T-helper 9 cell (primary cell): ENCODE measurements at places on chromosomes 1 and 21.

GRCh38 chr1:115624859-115625258, 16.9 kb upstream of the VANGL1 start:
- no peak for DNase-seq

- DNase-seq = no peak
These were observed 28.1 kb downstream of the ADARB1 start for GRCh38 chr21:45102391-45102932.

DNA sequence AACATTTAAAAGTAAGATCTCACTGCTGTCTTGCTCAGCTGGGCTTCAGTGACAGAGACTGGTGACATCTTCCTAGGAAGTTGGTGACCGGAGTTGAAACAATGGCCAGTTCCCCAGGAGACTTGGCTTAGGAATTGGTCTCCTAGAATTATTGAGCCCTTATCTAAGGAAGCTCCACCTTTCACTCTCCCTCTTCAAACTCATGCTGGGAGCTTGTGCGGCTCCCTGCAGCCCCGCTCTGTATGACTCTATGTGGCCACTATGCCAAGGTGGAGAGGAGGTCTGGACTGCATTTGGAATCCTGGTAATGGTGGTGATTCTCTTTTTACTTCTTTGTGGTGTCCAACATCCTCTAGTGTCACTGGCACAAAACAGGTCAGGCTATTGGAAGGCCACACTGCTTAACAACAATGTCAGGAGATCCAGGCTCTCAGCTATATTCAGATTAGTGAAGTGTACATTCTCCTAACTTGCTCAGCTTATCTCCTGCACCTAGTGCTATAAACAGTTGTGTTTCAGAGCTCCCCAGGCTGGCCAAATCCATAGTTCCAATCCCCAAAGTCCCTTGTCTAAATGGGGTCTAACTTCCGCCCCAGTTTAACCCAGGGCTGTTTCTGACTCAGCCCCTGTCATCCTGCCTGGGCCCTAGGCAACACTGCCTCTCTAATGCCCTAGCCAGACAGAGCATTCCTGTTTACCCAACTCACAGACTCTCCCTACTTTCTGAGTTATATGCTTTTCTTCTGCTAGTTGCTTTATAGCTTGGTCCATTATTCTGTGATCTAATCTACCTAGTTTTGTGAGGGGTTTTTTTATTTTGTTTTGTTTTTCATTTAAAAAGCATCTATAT, 18.3 kb downstream of the ATP2B4 start:
- no peak for DNase-seq

DNA sequence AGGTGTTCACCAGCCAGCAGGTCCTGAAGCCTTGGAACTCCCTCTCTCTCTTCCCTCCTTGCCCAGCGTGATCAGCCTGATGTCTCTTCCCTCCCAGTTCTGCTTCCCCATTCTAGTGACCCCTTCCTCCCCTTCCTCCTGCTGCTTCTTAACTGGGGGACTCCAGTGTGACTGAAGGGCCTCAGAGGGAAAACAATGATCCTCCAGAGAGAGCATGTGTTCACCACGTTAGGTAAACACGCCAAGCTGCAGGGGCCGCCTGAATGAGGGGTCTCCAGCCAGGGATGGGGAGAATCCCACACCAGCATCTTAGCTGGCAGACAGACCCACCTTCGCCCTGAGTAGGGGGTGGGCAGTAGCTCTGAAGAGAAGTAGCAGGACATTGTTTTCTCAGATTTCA, 124.8 kb downstream of the TMEM53 start:
- DNase-seq = no peak

GRCh38 chr1:116334015-116334547, 39.0 kb upstream of the ATP1A1 start:
- no peak for DNase-seq

DNA sequence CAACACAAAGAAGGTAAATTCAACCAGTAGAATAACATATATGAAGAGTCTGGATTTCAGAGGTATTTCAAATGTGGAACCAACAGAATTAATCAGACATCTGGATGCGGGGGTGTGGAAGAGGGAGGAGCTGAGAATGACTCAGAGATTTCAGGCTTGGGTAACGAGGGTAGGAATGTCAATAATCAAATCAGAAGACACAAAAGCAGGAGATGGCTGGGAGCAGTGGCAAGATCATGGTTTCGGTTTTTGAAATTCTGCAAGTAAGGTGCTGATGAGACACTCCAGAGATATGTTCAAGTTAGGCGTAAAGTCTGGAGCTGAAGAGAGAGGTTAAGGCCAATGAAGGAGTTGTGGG, 64.0 kb downstream of the PLPPR5 start:
- no peak for DNase-seq

GRCh38 chr1:84013708-84014107, 14.8 kb upstream of the TTLL7 start:
- no peak for DNase-seq

- DNase-seq = no peak
These were observed 128.2 kb downstream of the GALNT2 start for GRCh38 chr1:230195199-230195598.

DNA sequence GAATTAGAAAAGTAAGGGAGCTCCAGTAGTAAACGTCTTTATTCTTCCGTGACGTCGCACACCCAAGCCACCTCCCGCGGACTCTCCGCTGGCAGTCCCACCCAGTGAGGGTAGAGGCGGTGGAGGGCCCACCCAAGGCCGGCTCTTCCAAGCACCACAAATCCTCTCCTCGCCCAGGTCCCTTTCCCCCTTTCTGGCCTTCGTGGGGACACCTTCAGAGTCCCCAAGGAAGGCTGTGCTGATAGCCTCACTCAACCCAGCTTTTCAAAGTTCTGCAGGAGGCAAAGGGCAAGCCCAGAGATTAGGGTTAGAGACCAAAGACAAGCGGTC, 349 bp upstream of the GPN2 start:
- no peak for DNase-seq
